Fibroblast of skin of left quadriceps (primary cell): ENCODE measurements at places on chromosomes 6 and 20.

DNA sequence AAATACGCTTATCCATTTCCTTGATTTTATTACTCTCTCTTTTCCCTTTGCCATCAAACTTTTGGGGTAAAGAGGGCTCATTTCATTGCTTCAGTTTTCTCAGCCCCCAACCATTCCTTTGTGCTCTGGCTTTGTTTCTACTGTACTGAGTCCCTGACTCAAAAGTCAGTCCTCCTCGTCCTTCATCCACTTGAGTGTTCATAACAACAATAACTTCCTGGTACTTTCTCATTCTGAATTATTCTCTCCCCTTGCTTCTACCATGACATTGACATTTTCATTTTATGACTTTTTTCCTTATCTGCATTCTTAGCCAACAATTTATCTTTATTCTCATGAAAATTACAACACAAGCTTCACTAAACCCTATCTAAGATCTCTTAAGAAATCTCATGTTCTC is 911 bp downstream of the ENPP3 start:
- DNase-seq: no peak

DNA sequence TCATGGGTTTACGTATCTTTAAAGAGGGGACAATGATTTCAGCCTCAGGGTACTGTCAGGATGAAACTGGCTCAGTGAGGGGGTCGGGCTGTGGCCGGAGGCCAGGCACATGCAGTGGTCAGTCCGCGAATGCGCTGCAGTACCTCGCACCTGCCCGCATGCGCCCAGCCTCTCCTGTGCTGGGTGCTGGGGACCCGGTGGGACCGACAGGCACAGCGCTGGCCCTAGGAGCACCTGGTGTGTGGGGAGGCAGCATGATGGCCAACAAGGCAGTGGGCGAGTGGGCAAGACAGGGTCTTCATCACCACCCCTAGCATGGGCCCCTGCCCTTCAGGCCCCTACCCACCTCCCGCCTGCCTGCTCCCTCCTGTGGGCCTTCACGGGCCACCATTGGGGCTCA is 970 bp upstream of the CABLES2 start:
- DNase-seq: no peak

DNA sequence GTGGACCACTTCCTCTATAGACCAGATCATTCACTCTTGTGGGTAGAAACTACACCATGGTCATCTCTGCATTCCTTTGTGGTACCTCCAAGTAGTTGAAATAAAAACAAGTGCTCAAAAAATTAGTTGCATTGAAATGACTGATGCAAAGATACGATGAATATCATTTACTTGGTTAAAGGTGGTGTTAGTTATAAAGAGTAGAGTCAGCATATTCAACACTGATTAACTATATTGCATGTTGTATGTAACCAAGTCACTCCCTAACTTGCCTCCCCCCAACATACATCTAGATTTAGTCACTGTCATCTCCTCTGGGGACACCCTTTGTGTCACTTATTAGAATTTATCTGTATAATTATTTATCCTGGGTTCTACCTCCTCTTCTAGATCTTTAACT is 77.7 kb downstream of the SHLD1 start:
- DNase-seq: no peak

DNA sequence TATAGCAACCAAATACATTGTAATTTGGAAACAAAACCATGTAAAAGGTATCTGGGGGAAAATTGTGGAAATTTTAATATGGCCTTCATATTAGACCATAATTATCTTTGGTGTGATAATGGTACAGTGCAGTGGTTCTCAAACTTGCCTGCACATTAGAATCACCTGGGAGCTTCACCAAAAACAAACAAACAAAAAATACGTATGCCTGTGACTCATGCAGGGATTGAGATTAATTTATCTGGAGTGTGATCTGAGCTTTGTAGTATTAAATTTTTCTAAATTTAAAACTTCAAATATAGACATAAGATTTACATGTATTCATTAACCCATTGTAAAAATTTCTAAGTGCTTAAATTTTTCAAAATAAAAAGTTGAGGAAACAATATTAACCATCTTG is 31.5 kb downstream of the ARHGAP18 start:
- no peak for DNase-seq

- no peak for DNase-seq
These were observed 2.3 kb upstream of the SOX18 start for GRCh38 chr20:64051561-64052325.

DNA sequence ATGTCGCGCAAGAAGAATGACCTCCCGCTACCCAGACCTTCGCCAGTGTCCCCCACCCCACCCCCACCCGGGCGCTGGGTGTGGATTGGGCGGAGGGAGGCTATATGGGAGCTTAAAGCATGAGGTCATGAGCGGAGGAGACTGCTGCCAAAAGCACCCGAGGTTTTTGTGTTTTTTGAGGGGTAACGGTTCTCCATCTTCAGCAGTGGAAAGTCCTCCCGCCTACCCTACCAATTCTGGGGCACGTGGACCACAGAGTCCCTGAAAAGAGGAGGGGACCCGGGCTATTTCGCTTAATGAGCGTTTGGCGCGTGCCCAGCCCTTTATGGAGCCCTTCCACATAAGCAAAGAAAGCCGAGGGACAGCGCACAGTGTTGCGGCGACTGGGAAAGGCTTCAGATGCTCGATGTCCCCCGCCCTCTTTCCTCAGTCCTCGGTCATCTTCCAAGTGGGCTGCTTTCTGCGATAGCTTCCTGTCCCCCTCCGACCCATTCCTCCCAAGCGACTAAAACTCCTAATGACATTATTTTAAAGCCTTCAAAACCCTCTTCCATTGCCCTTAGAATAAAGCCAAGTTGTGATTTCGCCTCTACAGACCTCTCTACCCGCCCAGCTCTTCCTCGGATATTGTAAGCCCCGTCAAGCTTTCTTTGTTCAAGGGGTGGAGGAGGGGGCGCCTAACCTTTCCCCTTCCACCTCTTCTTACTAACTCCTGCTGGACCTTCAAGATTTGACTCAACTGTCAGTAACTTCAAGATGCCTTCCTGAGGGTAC is 2.1 kb upstream of the TRERF1 start:
- DNase-seq: no peak

GRCh38 chr6:141726248-141726647 is 406.5 kb upstream of the GJE1 start:
- no peak for DNase-seq

DNA sequence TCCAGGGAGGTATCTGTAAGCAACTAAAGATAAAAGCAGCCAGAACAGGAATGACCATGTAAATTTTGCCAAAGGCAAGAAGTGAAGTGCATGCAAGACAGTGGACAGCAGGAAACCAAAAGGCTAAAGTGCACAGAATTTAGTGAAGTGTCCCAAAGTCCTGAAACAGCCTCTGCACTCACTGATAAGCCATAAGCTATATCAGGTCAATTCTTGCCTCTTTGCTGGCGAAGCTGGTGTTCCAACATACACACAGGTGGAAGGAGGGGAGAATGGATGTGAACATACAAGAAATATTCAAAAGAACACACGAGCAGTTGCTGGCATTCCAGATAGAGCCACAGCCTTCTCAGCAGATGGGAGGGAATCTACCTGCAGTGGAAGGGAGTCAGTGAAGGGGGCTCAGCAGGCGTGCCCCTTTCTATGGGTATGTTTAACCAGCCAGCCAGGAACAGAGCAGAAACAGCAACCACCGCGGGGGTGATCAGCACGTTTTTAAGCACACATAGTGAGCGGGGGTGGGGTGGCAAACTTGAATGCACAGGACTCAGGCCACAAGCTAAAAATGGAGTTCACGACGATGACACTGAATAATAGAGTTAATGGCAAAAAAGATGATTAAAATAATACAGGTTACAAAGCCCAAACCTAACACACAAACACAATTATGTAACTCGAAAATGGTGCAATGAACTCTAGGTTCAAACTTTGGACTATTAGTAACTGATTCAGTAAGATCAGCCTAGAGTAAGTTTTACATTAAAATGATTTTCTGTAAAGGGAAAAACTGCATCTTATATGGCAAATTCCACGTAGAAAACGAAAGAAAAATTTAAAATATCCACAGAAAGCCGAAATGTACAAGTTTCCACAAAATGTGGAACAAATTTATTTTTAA is 1.2 kb downstream of the ECI2 start:
- DNase-seq: no peak
